ENCODE measurements at places on chromosomes 4 and X.

DNA sequence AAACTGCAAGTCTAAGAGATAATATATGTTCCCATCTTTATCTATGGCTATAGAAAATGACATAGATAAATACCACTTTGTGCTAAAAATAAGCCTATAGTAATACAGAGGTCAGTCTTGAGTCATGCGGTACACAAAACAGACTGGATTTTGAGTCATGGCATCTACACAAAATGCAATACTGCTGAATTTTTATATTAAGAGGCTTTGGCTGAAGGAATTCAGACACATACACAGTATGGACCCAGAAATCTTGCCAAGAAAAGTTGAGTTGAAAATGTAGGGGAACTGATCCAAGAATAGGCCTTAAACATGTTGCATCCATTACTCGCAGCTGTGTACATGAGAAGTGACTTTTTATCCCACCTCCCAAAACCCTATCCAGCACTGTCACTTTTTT, 184.4 kb downstream of the TENM3 start:
- DNase-seq = no peak

- peak; percentile 72 for DNase-seq
Measured at GRCh38 chr4:139099366-139099982, 77.5 kb downstream of the ELF2 start.

DNA sequence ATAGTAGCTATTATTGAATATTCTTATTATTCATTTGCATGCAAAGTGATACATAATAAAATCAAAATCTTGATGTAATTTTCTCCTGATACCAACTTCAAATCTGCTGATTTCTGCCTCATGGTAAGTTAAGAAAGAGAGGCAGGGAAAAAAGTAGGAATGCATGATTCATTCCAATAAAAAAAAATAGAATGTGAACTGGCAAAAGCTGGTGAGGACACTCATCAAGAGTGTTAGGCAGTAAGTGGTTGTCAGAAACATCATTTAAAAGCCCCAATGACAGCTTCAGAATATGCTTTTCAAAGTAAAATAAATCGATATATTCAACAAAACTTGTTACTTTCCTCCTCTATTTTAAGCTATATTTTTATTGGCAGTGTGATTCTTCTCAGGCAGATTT, 979.1 kb downstream of the TECRL start:
- no peak for DNase-seq

- no peak for DNase-seq
Measured at GRCh38 chr4:37818752-37819151, 7.7 kb upstream of the PGM2 start.

GRCh38 chr4:123418351-123418931, 21.8 kb downstream of the SPRY1 start:
- peak; percentile 37 for DNase-seq

GRCh38 chrX:131072871-131073571, 14.9 kb downstream of the ARHGAP36 start:
- no peak for DNase-seq

GRCh38 chr4:72295966-72296557, 264.3 kb downstream of the NPFFR2 start:
- DNase-seq = no peak

DNA sequence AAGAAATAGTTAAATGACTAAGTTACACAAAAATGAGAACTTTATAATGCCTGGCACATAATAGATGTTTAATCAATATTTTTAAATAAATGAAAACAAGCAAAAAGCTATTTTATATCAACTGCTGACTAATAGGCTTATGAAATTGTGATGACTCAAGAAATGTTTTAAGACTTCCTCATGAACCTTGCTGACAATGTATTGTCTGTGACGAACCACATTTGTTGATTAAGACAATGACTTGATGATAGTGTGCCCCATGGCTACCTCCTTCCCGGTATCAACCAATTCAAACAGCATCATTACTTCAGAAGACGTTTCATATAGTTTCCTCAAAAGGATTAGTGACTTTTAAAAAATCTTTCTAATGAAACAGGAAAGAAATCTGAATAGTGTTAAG, 7.9 kb downstream of the CXCL6 start:
- no peak for DNase-seq

DNA sequence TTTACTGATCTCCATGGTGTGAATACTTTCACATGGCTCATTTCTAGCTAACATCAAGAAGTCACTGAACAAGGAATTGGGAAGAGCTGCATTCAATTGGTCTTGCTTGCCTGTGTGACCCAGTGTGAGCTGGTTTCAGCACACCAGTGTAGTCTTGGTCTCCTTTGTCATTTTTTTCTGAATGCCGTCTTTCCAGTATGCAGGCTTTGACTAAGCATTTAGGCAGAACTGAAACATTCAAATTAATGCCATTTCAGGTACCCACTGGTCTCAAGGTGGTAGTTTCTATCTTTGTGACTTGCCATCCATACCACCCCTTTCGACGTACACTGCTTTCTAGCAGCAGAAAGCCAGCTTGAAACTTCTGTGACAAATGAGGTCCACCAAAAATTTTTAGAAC, 550.5 kb upstream of the BOD1L1 start:
- DNase-seq = no peak

GRCh38 chr4:123144616-123145015, 222.2 kb upstream of the NUDT6 start:
- no peak for DNase-seq

- no peak for DNase-seq
Measured at GRCh38 chr4:42417550-42417949, 20.3 kb downstream of the SHISA3 start.

DNA sequence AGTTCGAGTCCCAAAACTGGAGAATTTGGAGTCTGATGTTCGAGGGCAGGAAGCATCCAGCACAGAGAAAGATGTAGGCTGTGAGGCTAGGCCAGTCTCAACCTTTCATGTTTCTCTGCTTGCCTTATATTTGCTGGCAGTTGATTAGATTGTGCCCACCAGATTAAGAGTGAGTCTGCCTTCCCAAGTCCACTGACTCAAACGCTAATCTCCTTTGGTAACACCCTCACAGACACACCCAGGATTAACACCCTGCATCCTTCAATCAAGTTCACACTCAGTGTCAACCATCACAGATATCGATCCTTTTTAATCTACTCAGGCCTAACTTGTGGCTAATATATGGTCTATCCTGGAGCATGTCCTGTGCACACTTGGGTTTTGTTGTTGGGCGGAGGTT, 18.0 kb upstream of the MAEA start:
- no peak for DNase-seq

GRCh38 chrX:4935846-4936245, 1222.4 kb upstream of the PRKX start:
- no peak for DNase-seq

DNA sequence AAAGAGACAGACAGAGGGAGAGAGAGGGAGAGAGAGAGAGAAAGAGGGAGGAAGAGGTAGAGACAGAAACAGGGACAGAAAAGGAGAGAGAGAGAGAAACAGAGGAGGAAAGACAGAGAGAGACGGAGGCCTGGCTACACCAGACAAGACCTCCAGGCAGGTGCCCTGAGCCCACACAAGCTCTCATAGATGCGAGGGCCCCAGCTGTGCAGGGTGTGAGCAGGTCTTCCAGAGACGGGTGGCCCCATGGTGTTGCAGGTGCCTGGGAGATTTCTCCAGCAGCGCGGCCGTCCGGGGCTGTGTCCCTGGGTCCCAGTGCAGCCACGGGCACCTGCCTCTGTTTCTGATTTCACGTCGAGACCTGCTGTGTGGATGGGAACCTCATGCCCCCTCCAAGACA, 253.0 kb downstream of the SHOX start:
- DNase-seq = no peak

DNA sequence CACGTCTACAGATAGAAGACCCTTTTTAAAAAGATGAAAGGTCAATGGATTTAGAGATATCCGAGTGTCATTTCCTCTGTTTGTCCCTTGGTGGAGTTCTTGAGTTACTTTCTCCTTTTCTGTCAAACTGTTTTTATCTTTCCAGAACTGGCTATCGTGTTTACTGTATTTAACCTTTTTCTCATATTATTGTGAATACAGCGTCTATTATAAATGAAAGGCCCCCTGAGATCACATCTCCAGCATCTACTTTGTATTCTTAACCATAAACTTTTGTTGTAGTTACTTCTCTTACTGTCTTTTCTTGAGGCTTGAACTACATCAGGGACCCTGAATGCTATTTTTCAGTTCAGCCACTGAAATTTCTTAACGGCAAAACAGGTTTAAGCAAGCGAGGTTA, 4.0 kb upstream of the PCDH7 start:
- no peak for DNase-seq

GRCh38 chr4:158817562-158818296, 48.9 kb downstream of the FNIP2 start:
- DNase-seq = no peak

- DNase-seq = no peak
Measured at GRCh38 chr4:187357821-187358220, 634.2 kb upstream of the FAT1 start.

DNA sequence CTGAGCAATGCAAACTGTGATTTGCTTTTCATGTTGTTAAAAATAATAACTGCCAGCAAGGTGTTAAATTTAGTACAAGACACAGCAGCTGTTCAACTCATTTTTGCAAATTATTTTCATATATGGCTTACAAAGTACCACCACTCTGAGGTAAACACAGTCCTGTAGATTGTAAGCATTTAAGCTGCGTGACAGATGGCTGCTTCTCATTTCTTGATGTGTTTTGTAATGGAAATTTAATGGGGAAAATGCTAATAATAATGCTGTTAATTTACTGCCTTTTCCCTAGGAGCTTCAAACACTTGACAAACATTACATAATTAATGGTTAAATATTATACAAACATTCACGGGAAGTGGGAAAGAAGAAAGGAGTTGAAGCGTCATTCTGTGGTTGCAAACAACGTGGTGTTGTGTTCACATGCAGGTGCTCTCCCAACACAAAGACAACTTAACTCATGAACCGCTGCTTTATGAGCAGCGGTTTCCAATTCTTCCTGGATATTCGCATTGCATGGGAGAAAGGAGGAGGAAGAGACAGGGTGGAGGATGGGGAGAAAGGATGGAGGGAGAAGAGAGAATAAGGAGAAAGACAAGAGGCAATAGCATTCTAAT, 236.8 kb upstream of the VCX start:
- no peak for DNase-seq

GRCh38 chr4:55795341-55795740, 24.2 kb upstream of the EXOC1L start:
- DNase-seq = no peak

GRCh38 chr4:139692309-139693012, 26.8 kb downstream of the MGST2 start:
- DNase-seq = no peak
